ENCODE measurements at places on chromosomes 7 and 10. TPM values are rescaled to one million over a fixed set of nuclear protein-coding genes. Genes with fewer than 3 reads are reported as not detected.

The SPDYE3 gene
- not detected for total RNA-seq

The ADARB2 gene
- total RNA-seq, result 0.71 TPM

GRCh38 chr10:127318396-127318795 lies 122.0 kb upstream of the INSYN2A start:
- DNase-seq, result no peak

- no peak for DNase-seq
Observed at GRCh38 chr10:63673246-63673645, 152.0 kb downstream of the REEP3 start.

GRCh38 chr7:115269486-115269885 lies 347.6 kb downstream of the MDFIC start:
- no peak for DNase-seq

All from thoracic aorta (tissue), 2 donors.